Activated CD8-positive, alpha-beta memory T cell treated with anti-CD3 and anti-CD28 coated beads for 48 hours (primary cell): ENCODE measurements at places on chromosomes 5 and 9.

- no peak for DNase-seq
Observed at GRCh38 chr5:164597293-164597900, 1092.0 kb downstream of the MAT2B start.

DNA sequence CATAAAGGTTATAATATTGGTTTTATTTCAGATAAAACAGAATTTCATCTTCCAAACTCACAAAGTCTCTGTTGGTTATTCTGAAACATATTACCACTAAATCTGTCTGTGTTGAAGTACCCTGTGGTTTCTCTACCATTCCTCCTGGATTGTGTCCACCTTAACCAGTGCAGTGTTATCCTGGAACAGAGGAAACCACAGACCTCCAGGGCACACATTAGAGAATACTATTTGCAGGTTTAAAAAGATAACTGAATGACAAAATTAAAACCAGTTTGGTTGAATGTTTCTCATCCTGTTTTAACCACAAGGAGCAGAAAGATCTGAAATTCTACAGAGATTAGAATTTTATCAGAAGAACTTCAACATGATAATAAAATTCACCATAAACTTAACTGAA lies 251.8 kb downstream of the CWC27 start:
- no peak for DNase-seq

- DNase-seq = no peak
Observed at GRCh38 chr5:177097016-177097985, 10.6 kb downstream of the FGFR4 start.

DNA sequence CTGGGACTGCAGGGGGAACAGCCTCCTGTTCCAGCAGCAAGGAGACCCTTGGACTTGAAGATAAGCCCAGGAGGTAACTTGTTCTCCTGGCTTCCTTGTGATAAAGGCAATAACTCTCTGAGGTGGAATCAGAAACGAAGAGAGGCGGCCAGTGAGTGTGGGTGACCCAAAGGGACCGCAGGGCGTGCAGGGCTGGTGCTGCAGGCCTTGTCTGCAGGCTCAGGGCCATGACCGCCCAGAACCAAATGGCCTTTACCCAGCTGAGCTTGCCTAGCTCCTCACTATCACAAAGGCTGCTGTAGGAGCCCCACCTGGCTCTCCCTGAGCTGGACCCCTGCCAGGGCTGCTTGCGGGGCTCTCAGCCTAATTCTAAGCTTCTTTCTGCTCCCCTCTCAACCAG lies 72.5 kb downstream of the NDFIP1 start:
- no peak for DNase-seq

DNA sequence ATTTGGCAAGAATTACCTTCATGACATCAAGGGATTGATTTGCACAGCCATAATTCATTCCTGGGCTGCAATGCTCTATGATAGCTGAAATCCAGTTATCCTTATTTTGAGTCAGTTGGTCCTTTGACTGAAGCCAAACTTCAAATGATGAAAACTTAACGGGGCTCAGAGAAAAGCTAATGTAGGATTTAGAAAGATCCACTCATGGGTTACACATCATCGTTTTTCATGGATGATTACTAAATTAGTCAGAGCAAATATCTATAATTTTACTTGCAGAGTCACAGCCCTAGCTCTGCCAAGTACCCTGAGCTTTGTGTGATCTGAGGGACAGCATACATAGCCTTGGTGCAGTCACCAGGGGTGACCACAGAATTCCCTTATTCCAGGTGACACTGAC lies 27.3 kb upstream of the MUSK start:
- no peak for DNase-seq

GRCh38 chr5:67873935-67874334 lies 341.6 kb upstream of the PIK3R1 start:
- no peak for DNase-seq

DNA sequence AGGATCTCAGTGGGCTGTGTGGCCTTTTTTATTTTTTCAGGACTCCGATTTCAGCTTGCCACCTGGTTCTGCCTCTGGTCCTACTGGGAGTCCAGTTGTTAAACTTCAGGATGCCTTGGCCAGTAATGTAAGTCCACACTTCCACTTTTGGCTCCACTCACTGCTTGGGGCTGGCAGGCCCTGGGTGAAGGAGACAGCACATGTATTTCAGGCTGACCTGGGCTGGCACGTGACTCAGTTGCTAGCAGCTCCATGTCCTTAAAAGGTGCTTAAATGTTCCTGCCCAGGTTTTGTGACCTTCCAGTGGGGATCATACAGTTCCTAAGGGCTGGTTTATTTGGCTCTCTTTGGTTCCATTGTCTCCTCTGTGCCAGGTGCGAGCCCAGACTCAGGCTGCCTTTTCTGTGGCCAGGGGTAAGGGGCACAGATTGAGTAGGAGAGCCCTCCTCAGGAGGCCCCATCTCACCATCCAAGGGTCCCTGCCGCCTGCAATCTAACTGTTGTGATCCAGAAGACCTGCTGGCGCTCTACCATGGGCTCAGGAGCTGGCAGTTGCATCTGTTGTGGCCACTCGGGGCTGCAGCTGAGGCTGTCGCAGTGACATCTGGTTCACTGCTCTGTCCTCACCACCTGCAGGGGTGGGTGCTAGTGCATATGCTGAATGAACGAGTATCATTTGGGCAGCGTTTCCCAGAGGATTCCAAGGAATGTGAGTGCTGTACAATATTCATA lies 19.2 kb upstream of the POMT1 start:
- DNase-seq = no peak

DNA sequence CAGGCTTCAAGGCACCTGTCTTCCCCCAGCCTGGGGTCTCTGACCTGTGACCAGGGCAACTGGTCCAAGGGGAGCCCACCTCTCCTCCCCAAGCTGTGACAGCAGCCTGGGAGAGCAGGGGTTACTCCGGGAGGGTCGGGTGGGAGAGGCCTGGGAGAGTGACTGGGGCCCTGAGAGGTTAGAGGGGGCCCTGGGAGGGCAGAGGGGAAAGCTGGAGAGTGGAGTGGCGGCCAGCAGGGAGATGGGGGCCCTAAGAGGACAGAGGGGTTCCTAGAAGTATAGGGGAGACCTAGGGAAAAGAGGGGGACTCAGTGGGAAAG lies 302 bp downstream of the LCN9 start:
- DNase-seq = no peak

- DNase-seq = no peak
Observed at GRCh38 chr9:134236001-134236421, 71.6 kb upstream of the RNU6ATAC start.

DNA sequence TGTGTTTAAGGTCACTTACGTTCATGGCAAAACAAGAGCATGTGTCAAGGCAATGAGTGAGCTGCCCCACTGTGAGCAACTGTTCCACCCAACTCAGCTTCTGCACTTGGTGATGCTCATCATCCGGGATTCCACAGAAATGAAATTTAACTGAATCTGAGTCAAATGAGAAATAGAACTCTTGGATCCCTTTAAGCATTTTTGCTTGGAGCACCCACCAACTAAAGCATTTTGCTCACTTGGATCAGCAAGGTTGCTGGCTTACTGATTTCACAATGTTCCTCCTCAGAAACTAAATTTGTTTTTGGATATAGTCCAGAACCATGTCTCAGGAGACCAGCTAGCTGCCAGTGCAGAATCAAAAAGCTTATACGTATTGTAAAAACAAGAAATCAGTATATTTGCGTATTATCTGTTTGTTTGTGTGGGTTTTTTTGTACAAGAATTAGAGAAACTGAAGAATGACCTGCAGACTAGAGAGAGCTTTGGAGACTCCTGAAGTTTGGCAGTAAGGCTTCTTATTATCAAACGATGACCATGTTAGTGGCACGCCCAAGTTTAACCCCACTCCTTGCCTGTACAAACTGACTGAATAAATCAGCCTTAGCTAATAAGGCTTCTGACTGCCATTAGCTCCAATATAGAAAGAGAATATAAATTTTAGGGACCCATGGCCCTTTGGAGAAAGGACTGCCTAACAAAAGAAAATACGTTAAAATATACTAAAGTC lies 153.8 kb upstream of the FST start:
- DNase-seq = no peak

GRCh38 chr9:34929506-34930102 lies 28.5 kb upstream of the PHF24 start:
- DNase-seq = no peak

DNA sequence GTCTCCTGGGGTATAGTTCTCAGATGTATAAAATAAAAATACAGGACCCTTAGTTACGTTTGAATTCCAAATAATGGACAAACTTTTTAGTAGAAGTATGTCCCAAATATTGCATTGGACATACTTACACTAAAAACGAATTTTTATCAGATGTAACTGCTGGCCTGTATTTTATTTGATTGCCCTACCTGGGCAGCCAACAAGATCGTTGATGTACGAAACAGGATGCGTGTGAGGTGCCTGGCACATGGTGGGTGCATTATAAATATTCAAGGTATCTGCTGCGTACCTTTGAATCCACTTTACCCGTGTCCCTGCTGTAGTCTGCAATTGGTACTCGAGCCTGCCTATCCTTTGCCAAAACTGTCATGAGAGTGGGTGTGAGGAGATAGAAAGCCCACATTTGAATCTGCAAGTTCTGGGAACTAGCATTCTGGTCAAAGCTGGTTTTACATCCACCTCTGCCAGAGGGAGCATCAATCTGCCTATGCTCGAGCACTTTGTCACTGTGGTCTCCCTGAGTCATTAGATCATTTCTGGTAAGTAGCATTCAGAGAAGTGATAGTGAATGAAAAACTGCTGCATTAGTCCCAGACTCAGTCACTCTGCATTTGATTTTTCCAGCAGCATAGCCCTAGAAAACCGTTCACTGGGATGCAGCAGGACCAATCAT lies 133.7 kb upstream of the IQGAP2 start:
- no peak for DNase-seq

DNA sequence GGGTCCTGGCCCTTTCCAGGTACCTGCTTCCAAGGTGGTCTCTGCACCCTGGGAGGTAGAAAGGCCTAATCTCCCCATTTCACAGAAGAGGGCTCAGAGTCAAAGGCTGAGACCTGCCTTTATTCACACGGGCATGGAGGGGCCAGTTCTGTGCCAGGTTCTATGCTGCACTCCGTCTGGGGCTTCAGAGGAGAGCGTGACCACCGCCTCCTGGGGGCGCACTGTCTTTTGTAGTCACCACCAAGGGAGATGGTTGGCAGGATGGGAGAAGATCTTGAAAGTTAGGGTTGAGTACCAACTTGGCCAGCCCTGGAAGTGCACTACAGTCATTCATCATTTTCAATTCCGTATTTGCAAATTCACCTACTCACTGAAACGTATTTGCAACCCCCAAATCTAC lies 23.7 kb upstream of the PRDM12 start:
- no peak for DNase-seq
